H4 (cell line): ENCODE measurements at places on chromosomes 7 and 10.

DNA sequence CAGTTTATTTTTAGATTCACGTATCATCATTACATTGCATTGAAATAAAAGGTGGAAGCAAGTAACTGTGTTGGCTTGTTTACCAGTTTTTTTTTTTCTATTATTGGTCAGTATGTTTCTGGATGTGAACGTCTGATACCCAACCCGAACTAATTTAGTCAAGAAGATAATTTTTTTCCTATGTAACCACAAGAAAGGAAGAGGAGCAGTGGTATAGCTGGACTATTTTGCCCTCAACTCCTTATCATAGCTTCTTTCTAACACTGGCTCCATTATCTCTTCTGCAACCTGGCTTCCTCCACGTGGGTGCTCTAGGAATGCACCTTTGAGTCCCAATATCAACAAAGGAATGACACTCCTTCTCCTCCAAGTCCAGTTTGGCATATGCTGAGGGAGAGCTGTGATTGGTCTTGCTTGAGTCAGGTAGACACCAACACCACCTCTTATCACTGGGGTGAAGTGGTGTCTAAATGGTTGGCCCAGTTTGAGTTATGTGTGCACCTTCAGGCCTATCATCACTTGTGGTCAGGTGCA, 29.4 kb downstream of the OR9A2 start:
- no peak for DNase-seq

- no peak for DNase-seq
Measured at GRCh38 chr10:77422491-77423338, 214.9 kb downstream of the KCNMA1 start.

GRCh38 chr10:131642966-131643365, 257.8 kb upstream of the PPP2R2D start:
- DNase-seq, result no peak

DNA sequence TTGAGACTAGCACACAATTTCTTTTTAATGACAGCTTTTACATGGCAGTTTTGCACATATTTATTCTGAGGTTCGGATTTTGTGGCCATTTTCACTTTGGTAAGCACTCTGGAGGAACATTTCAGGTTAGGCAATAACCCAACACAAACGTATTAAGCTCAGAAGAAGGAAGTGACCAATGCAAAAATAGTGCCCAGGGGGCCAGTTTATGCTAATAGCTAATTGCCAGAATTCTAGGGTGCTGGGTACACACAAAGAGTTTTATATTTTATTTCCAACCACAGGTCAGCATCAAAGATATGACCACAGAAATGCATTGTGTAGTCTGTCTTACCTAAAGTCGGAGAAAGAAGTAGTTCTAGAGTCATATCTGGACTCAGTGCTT, 8.4 kb upstream of the AGR2 start:
- no peak for DNase-seq

- no peak for DNase-seq
Measured at GRCh38 chr7:29248713-29249382, 54.3 kb downstream of the CHN2 start.

DNA sequence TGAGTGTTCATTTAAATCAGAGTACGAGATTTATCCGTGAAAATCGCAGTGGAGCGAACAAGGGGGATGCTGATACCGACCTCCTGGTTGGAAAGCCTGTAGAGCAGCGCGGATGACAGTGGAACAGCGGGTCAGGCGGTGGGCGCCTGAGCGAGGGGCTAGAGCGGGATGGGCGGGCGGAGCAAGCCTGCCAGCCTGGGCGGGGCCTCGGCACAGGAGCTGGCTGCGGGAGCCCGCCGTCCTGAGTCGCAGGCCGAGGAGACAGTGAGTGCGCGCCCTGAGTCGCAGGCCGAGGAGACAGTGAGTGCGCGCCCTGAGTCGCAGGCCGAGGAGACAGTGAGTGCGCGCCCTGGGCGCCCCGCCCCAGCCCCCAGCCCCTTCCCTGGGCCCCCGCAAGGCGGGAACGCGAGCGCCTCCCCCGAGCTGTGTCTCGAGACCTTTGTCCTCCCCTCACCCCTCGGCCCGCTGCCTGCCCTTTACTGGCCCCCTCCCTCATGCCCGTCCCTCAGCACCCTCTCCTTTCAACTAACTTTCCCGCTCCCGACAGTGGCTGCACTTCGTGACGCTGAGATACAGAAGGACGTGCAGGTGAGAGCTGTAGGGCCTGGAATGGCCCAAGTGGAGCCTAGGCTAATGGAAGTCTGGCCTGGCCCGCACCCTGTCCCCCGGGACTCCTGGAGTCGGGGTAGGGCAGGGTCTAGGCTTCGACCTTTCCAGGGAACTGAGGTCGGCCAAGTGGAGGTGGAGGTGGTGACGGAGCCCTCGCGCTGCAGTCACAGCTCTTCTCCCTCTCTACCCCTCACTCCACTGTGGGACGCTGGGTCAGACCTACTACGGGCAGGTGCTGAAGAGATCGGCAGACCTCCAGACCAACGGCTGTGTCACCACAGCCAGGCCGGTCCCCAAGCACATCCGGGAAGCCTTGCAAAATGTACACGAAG, at the start of gene AS3MT:
Gene AS3MT (plus strand): TSS at position 213 of the 941 bp plus-strand sequence. CDS start 123 bp downstream, at position 336.
- no peak for DNase-seq

- DNase-seq, result no peak
Measured at GRCh38 chr7:128407751-128408708, 1.8 kb downstream of the IMPDH1 start.

DNA sequence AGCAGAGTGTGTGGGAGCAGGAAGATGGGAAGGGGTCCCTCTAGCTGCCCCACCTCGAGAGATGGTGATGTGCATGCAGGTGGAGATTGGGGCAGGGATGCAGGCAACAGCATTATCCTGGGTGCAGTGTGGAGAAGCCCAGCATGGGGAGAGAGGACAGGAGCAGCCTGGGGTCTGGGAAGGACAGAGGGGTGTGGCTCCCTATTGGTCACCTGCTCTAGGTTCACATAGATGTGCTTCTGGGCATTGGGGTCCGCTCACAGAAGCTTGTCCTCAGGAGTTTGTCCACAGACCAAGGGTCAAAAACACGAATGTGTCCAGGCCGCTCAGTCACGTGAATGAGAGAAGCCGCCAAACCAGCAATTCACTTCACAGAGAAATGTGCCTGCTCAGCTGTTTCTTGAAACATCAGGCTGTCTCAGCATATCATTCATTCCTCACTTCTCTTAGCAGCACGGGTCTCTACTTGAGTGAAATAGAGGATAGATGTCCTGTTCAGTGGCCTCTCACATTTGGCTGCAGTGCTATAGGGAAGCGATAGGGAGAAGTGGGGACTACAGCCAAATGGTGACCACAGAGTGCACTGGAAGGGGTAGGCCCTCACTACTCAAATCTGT, 11.5 kb upstream of the SLC29A3 start:
- DNase-seq, result no peak

GRCh38 chr10:103145860-103146466, 47.1 kb downstream of the NT5C2 start:
- peak; percentile 60 for DNase-seq

- no peak for DNase-seq
Measured at GRCh38 chr7:121501566-121501965, 105.5 kb upstream of the FAM3C start.

DNA sequence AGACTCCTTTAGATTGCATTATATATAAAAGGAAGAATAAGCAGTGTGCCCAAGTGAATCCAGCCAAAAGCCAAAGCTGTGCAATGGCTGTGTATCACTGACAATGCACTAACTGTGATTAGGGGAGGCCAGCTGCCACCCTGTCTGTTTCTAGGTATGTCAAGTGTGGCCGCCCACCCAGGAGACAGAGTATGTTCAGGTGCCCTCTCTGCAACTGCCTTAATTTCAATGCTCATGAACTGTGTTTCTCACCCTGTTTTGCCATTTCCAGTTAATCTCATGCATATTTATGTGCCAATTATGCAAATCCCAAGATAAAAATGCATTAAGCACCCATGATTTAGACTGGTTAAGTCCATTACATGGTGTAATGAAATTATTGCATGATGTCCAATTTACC, 159.4 kb downstream of the FRMD4A start:
- no peak for DNase-seq

- DNase-seq, result no peak
Measured at GRCh38 chr10:77138541-77138940, 499.1 kb downstream of the KCNMA1 start.

DNA sequence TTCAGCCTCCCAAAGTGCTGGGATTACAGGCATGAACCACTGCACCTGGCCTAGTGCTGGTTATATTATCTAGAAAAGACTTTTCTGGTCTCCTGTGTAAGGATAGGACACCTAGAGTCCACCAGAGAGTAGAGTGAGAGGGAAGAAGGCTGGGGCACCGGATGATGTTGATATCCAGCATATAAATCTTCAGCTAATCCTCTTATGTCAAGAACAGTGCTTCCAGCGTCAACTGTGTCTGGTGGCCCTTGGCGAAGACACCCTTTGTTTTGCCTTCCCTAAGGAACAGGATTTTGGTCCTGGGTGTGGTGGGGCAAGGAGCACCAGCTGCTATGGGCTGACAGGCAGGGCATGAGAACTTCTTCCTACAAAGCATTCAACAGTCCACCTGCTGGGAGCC, 16.3 kb upstream of the INMT start:
- no peak for DNase-seq

- no peak for DNase-seq
Measured at GRCh38 chr7:80635533-80635932, 2.9 kb upstream of the CD36 start.

DNA sequence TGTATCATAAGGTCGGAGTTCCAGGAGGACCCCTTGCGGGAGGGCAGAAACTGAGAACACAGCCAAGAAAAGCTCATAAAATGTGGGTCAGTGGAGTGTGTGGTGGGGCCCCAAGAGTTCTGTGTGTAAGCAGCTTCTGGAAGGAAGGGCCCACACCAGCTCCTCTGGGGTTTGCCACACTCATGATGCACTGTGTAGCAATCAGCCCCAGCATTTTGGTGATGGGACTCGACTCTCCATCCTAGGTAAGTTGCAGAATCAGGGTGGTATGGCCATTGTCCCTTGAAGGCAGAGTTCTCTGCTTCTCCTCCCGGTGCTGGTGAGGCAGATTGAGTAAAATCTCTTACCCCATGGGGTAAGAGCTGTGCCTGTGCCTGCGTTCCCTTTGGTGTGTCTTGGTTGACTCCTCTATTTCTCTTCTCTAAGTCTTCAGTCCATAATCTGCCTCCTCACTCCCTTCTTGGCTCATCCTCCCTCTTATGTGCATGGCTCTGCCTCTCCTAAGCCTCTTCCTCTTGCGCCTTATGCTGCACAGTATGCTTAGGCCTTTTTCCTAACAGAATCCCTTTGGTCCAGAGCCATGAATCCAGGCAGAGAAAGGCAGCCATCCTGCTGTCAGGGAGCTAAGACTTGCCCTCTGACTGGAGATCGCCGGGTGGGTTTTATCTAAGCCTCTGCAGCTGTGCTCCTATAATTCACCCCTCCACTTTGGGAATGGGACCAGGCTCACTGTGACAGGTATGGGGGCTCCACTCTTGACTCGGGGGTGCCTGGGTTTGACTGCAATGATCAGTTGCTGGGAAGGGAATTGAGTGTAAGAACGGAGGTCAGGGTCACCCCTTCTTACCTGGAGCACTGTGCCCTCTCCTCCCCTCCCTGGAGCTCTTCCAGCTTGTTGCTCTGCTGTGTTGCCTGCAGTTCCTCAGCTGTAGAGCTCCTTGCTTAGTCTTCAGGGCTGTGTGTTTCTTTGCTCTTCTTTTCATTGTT, 17.8 kb downstream of the PRSS2 start:
- no peak for DNase-seq

DNA sequence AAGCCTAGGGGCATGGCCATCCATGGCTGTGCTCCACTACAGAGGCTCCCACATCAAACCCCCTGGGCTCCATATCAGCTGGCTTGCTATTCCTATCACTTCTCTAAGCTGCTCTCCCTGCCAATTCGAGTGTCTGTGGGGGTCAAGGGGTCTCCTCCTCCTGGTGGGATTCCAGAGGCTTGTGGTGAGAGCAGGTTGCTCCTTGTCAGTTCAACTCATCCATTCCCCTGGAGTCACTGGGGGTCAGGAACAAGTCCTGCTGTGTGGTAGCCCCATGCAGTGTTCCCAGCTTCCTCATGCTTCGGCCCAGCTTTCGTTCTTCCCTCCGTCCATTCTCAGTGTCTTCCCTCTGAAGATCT, 86.6 kb upstream of the UNC5B start:
- no peak for DNase-seq

- no peak for DNase-seq
Measured at GRCh38 chr10:44465401-44466115, 80.7 kb upstream of the CXCL12 start.

DNA sequence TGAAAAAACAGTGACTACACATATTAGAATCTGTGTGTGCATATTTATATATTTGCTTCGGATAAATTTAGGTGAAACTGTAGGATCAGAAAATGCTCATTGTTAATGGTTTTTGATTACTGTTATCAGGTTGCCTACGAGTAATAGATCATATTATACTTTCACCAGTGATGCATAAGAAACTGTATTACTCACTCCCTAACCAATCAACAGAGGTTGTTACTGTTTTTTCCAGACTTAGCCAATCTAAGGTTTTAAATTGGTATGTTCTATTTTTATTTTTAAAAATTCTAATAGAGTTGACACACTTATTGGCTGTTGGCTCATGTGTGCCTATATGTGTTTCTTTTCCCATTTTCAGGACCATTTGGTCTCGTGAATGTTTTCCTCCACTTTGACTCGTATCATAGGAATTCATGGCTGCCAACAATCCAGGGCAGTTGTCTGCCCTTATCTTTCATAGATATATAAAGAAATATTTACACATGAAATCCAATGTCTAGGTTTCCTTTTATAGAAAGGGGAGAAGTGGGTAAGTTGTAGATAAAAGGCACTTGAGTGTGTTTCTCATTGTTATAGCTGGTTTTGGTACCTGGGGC, 59.2 kb downstream of the ANLN start:
- no peak for DNase-seq

GRCh38 chr7:156947120-156947843, 2.2 kb upstream of the NOM1 start:
- DNase-seq, result no peak

- DNase-seq, result peak; percentile 75
Measured at GRCh38 chr10:90920986-90921666, at the start of gene ANKRD1. Gene ANKRD1 (minus strand): TSS chr10:90921087. CDS start chr10:90921027, 60 bp downstream.

GRCh38 chr10:72146071-72146470, 57.7 kb upstream of the SPOCK2 start:
- DNase-seq, result no peak

GRCh38 chr7:50832744-50833143, 50.0 kb upstream of the GRB10 start:
- peak; percentile 98 for DNase-seq

GRCh38 chr7:41955893-41956675, 253.2 kb upstream of the INHBA start:
- DNase-seq, result peak; percentile 100

DNA sequence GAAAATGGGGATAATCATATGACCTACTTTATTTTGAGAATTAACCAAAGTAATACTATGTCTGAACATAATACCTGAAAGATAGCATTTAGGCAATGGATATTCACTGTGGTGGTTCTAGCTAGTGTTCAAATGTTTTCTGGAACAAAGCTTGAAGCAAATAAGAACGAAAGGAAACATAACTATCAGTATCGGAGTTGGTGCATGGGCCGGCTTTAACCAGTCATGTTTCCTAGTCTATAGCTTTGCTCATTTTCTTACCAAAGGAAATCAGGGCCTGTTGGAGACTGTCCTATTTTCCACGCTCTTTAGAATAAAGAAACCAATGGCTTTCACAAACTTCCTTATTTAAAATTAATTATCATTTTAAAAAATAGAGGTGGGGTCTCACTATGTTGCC, 8.9 kb downstream of the IL2RA start:
- DNase-seq, result no peak
